ENCODE measurements at places on chromosomes 6 and 20.

DNA sequence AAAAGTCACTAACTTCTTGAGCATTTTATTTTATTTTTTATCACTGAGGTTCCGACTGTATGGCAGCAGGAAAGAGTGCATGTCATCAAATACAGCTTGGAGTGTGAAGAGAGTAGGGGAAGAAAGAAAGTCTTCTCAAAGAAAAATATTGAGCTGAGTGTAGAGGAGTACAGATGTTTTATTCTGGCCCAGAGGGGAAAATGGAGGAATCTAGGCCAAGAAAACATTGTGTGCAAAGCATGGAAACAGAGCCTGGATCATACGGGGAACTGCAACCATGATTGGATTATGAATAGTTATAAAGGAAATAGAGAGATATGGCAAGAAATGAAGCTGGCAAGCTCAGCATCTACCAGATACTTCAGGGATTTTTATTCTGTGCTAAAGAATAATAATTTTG lies 104.2 kb upstream of the SCGN start:
- DNase-seq, result no peak

GRCh38 chr20:2879146-2879545 lies 5.9 kb downstream of the PTPRA start:
- no peak for DNase-seq

GRCh38 chr6:104459543-104459942 lies 400.2 kb downstream of the HACE1 start:
- no peak for DNase-seq

- DNase-seq, result no peak
Measured at GRCh38 chr20:5722927-5723326, 27.3 kb upstream of the SHLD1 start.

GRCh38 chr20:3785240-3786125 lies 1.1 kb downstream of the CENPB start:
- no peak for DNase-seq

DNA sequence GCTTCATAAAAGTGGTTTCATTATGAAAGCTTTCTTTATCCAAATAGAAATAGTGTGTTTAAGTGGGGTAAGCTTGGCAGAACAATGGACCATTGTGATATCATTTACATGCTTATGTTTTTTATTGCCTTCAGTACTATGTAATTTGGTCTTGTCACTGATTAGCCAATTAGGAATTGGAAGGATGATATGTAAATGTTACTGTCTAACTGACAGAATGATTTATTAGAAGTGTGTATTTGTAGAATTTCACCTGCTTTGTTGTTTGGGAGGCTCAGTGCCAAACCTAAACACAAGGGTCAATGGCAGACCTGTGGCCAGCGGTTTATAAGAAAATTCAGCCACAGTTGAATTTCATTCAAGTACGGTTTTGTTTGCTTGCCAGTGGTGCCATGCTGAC lies 39.0 kb downstream of the AIG1 start:
- no peak for DNase-seq

- DNase-seq, result no peak
Measured at GRCh38 chr20:37911838-37912281, 8.9 kb downstream of the VSTM2L start.

DNA sequence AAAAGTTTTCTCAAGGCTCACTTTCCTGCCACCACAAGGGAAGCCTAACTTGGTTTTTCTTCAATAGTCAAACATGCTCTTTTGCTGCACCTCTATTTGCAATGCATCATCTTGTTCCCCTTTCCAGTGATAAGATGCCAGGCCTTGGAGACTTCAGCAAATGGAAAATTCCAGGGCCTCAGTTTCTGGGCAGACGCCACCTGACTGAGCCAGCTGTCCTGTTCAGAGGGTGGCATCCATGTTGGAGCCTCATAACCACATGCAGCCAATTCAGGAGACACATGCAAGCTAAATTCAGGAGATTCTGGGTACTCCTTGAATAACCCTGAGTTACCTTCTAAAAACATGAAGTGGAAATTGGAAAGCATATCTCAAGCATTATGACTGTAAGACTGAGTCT lies 285.6 kb upstream of the RNF24 start:
- DNase-seq, result no peak

- peak; percentile 45 for DNase-seq
Measured at GRCh38 chr20:35953387-35954199, 709 bp downstream of the SCAND1 start.

GRCh38 chr20:50304923-50305635 lies 114.4 kb downstream of the CEBPB start:
- DNase-seq, result no peak

- DNase-seq, result no peak
Measured at GRCh38 chr20:10928841-10929421, 255.1 kb upstream of the JAG1 start.

- DNase-seq, result no peak
Measured at GRCh38 chr20:9110916-9111432, 42.1 kb downstream of the PLCB4 start.

DNA sequence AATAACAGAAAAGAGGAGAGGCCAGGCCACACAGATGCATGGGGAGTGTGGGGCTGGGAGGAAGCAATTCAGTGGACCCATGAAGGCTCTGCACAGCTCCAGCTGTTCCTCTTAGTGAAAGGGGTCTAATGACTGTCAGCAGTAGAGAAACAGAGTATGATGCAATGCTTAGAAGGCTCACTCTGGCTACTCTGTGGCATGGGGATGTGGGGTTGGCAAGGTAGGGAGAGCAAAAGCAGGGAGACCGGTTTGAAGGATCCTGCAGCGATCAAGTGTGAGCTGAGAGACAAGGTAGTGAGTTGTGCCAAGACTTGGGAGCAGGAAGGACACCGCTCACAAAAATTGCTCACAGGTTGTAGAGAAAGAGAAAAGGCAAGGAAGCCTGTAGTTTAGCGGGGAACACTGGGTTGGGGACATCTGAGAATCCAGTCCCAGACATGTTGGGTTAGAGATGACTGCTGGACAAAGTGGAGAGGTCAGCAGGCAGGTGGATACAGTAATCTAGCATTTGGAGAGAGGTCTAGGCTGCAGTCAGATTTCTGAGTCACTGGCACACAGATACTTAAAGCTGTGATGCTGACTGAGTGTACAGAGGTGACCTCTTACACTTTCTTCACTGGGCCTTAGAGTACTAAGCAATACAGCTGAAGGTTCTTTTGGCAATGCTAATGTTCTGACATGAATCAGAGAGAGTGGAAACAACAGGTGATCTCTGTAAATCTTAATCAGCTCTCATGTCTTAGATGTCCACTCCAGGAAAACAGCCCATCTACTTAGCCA lies 27.1 kb downstream of the NAPB start:
- no peak for DNase-seq

- no peak for DNase-seq
Measured at GRCh38 chr6:38262609-38263008, 377.1 kb downstream of the BTBD9 start.

DNA sequence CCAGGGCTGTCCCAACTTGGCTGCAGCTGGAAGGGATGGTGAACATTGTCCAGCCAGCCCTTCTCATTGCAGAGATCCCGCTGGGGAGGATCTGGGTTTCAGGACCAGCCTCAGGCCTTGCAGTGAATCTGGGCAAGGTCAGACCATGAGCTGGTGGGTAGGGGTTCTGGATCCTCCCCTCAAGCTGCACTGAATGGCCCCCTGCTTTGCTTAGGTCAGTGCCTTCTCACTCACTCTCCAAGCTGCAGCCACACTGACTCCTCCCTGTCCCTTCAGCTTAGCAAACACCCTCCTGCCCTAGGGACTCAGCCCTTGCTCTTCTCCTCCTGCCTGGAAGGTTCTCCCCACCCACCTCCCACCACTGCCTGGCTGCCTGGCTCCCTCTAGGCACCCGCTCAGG lies 95.3 kb upstream of the KCNG1 start:
- no peak for DNase-seq

DNA sequence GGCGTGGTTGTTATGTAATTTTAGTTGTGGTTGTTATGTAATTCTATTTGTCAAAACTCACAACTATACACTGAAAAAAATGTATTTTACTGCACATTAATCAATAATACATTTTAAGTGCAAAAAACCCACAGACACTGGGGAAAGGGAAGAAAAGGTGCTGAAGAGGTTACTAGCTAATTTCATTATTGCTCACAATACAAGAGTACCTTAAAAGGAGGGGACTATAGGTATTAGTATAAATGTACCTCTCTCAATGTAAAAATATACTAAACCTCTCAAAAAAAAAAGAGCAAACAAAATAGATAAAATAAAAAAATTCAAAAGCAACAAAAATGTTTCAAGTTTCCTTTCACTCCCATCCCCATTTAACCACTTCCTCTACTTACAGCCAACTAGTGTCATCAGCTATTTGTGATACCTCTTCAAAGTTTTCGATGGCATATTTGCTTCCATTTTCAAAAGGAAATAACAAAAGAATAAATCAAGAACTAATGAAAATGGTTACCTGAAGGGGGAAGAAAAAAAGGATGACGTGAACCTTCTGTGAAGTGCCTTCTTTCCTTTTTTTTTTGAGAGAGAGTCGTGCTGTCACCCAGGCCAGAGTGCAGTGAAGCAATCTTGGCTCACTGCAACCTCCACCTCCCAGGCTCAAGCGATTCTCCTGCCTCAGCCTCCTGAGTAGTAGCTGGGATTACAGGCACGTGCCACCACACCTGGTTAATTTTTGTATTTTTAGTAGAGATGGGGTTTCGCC lies 30.2 kb downstream of the RANBP9 start:
- no peak for DNase-seq

DNA sequence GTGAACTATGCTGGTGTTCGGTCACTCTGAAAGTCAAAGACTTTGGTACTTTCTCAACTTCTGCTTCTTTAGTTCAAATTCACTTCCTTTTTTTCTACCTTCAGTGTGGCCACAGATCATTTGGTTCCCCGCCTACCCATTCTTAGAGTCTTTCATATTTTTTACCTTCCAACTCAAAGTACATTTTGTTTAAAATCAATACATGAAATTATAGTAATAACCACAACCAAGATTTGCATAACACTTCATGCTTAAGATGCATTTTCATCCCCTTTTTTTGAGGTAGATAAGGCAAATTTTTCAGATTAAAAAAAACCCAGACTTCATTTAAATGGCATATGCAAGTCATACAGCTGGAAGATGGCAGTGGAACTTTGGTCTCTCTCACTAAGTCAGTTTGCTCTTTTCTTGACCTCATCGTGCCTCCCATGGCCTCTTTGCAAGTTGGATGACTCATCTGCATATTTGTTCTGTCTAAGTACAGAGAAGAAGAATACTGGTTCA lies 11.9 kb upstream of the CNR1 start:
- DNase-seq, result no peak

DNA sequence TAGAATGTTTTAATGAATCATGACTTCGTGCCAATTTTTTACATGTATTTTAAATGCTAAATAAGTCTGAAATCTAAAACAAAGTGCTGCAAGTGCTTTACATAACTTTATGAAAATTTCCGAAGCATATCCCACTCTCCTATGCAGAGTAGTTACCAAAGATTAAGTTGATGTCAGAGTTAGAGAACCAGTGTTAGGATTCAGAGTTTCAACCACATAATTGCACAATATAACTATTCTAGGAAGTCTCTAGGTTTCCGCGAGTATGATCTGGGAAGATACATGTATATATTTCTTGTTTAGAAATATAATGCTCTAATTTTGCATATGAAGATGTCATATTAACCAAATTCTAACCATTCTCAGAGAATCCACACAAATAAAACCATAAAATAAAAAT lies 74.8 kb downstream of the ASCC3 start:
- no peak for DNase-seq

DNA sequence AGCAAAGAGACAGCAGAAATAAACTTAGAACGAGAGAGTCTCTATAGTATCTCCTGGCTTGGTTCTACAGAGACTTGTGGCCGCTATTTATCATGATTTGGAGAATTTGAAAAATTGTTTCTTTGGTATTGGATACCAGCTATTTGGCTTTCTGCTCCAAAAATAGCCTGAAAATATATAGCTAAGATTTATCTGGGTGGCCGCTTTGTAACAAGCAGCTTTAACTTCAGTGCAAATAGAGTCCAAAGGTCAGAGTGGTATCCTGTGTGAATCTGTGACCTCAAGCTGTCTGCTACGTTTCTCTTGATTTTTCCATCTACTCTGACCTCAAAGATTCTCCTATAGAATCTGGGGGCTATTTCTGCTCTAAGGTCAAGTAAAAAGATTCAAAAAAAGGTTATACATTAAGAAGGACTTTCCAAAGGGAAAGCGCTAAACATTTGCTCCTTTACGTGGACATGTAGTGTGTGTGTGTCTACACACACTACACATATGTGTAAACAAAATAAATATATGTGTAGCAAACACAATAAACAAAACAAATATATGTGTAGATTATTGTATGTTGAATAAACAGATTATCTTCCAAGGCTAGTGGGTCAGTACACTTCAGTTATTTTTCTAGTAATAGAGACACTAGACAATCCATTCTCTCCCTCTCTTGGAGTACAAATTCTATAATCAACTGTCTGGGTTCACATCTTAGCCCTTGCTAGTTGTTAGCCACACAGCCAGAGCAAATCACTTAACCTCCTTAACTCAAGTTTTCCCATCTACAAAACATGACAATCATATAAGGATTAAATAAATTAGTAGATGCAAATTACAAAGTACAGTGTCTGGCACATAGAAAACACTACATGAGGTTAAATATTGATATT lies 40.8 kb downstream of the CHD6 start:
- DNase-seq, result no peak

- DNase-seq, result no peak
Measured at GRCh38 chr6:147506704-147507114, 1.8 kb upstream of the SAMD5 start.

GRCh38 chr20:48904566-48905296 lies 16.8 kb upstream of the ARFGEF2 start:
- peak; percentile 45 for DNase-seq

DNA sequence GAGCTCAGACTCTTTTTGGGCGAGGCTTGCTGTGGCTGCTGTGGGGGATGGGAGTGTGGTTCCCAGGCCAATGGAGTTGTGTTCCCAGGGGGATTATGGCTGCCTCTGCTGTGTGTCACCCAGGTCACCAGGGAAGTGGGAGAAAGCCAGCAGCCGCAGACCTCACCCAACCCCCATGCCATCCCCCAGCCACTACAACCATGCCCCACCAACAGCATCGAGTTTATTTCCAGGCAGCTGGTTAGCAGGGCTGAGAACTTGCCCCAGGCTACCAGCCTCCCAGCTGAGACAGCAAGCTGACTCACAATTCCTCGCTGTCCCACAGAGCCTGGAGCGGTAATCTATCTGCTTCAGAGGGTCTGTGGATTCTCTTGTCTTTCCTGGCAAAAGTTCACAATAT lies 331.7 kb downstream of the FRK start:
- DNase-seq, result no peak

DNA sequence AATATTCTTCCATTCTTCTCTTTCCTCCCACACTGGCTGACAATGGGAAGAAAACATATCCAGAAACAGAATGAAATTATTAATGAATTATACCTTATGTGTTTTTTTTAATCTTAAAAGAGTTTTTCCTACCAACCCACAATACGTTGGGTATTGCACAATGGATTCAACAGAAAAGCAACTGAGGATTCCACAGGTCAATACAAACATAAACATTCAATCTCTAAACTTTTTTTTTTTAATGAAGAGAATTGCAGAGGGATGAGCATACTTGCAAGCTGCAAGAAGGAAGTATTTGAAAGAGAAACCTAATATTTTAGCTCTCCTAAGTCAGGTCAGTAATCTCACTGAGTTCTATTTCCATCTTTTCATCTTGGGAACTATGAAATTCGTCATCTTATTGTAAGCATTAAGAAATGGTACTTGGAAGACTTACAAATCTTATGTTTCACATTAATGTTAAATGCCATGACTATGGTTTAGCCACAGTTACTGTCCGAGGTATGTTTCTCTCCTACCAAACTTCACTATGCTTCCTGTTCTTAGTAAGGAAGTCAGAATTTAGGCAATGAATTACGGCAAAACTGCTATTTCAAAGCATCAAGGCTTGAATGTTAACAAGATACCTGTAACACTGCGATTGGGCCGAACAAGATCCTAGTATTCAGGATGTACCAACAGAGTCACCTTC lies 100.8 kb downstream of the HIVEP2 start:
- no peak for DNase-seq

- DNase-seq, result no peak
Measured at GRCh38 chr20:53975761-53976160, 94.6 kb downstream of the BCAS1 start.
